Stimulated activated CD4-positive, alpha-beta T cell treated with anti-CD3 and anti-CD28 coated beads, Interleukin-4, amount 100 ng/mL, for 4 hours (primary cell): ENCODE measurements at places on chromosomes 12 and 14.

DNA sequence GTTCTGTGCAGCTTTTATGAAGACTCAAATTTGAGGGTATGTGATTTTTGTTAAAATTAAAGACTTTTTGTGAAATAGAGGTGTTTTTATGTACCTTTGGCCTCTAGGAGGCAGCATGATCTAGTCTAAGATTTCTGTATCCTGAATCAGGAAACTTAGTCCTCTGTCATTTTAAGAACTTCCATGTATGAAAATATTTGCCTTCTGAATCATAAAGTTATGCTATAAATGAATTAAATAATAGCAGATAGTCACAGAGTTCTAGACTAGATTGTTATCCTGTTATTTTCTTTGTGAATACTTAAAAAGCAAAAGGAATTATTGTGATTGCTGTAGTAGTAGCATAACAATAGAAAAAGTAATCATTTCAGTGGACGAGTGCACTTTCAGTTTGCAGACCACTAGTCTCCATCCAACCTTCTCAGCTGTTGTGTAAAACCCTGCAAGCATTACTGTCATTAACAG lies 56.3 kb downstream of the FGD4 start:
- no peak for DNase-seq

- DNase-seq, result no peak
These were observed 468.9 kb upstream of the LRFN5 start for GRCh38 chr14:41137741-41138140.

DNA sequence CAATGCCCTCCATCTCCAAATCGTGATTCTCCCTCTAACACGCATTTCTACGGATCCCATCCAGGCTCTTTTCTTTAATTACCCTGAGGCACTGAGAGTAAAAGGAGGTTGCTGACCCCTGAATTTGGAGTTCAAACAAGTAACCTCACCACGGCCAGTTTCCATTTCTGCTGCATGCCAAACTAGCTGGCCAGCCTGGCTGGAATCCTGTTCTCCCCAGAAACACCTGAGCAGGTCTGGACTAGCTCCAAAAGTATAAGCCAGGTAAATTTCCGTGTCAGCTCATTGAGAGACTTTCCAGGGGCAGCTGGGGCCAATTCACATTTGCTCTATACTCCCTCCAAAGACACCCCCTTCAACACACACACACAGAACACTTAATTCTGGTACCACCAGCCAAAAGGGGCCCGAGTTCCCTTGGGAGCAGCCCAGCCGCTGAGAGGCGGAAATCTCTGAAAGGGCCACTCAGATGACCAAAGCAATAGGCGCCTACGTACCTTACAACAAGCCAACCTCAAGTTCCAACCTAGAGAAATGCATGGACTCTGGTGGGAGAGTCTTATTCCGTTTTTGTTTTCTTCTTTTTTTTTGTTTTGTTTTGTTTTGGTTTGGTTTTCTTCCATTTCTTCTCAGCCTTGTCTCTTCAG lies 131.4 kb downstream of the NDUFA12 start:
- DNase-seq, result no peak

- no peak for DNase-seq
These were observed 60.2 kb downstream of the MDM2 start for GRCh38 chr12:68868043-68868790.

- DNase-seq, result no peak
These were observed 7.3 kb downstream of the MSI1 start for GRCh38 chr12:120361506-120362208.
